Skin of body (tissue), 3 donors: ENCODE measurements at places on chromosomes 5 and 9. TPM values are rescaled to one million over a fixed set of nuclear protein-coding genes. Genes with fewer than 3 reads are reported as not detected.
A peak's percentile ranks its signal among the peaks of the same experiment; 100 is the strongest.

The BOD1 gene
- 47.4 TPM for total RNA-seq

The PDE4D gene
- total RNA-seq: 39.7 TPM

The CAPSL gene
- 0.20 TPM for total RNA-seq

The ADAMTS12 gene
- total RNA-seq: 26.8 TPM

The PRUNE2 gene
- total RNA-seq: 13.6 TPM

The ACSL6 gene
- total RNA-seq: 3.7 TPM

DNA sequence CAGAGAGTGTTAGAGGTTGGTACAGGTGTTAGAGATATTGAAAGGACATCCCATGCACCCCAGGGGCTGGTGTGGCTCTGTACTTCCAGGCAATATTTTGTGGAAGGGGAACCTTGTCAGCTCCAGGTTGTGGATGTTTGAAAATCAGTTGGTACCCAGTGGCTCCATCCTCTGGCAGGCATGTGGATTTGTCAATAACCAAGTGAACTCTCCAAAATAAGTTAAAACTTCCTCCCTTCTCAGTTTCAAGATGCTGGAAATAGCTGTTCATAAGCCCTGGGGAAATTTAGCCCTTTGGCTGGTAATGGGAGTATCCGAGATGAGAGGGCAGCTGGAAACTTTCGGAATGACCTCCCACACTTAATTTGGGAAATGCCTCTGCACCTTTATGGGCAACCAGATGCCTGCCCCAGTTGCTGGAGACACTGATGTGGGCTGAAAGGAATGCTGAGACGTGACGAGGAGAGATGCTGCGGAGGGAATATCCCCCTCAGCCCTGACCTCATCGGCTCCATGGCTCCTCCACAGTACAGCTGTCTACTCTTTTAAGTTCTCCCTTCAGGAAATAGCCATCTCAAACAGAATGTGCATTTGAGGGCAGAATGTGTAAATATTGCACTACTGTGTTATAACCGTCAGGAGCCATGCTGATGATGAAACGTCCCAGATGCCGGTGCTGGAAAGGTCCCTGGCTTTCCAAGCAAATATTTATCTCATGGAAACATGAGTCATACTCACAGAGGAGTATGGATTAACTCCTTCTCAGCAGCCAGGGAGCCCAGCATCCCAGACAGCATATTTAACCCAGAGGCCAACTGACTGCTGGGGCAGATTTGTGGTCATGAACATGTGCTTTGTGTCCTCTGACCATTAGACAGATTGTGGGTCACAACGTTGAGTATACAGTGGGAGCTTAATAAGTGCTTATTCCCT lies 29.5 kb downstream of the TGFBI start:
- peak; percentile 96 for DNase-seq

DNA sequence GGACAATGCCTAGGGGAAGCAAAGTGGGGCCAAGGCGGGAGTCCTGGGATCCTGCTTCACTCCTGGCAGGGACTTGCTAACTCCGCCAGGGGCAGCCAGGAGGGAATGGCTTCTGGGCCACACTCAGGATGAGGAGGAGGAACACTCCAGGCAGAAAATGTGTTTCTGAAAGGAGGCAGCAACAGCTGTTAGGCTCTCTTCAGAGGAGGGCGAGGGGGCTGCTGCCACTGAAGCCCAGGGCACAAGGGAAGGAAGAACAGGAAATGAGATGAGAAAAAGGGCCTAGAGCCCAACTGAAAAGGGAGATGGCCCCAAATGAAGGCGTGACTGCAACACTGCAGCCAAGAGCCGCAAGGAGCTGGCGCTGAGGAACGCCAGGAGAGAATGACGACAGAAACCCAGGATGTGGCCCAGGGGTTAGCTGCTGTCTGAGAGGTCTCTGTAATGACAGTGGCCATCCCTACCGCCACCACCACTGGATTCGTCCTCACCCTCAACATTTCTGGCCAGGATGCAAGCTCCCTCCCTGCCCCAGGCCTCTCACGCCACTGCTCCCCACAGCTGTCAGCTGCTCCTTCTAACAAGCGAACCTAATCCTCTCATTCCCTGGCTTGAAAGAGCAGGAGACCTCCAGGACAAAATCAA lies 15.8 kb downstream of the PSMB7 start:
- peak; percentile 59 for DNase-seq

DNA sequence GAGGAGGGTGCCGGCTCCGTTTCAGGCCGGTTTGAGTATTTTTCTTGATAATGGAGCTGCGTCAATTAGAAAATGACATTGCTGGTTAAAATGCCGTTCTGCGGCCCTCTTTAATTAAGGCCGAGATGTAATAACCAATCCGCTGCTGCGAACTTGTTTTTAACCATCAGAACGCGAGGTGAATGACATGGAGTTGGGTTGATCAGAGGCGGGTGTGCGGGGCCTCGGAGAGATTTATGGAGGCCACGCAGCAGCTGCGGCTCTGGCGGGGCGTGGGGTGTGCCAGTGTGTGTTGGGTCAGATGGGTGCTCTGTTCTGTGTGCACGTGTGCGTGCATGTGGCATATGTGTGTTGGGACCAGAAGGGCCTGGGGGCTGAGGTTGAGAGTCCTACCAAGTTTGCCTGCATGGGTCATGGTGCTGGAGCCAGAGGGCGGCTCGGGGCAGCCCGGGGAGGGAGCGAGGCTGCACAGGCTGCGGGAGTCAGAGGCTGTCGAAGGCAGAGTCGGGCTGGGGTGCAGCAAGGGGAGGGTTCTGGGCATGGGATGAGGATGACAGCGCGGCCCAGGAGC lies 25.4 kb downstream of the RXRA start:
- DNase-seq: no peak

GRCh38 chr9:97479496-97480159 lies 21.8 kb upstream of the TMOD1 start:
- no peak for DNase-seq

GRCh38 chr5:72618708-72619107 lies 111.5 kb upstream of the ZNF366 start:
- DNase-seq: no peak

DNA sequence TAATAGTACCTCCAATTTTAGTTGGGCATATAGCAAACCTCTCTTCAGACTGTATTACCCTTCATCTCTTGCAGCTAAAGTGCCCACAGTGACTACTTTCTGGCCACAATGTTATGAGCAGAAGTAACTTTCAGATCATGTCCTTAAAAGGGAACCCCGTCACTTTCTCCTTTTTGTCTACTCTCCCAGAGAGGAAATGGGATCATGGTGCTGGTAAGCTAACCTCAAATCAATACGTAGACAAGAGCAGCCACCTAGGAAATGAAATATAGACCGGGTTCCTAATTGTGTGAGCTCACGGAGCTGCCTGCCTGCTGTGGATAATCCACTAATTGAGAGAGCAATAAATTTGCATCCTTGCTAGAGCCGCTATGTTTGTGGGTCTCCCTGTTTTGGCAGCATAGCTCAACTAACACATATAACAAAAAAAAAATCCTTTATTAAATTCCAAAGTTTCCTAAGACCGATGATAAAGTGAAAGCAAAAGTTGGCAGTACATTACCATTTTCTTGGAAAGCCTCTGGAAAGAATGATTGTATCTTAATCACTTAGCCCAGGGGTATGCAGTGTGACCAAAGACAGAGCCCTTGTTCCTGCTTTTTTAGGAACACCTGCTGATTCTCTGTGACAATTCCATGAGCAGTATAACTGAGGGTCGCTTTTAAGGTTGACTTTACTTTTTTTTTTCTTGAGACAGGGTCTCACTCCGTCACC lies 5.6 kb upstream of the IL7R start:
- no peak for DNase-seq

GRCh38 chr5:166961028-166961427 lies 1330.4 kb upstream of the WWC1 start:
- DNase-seq: no peak

DNA sequence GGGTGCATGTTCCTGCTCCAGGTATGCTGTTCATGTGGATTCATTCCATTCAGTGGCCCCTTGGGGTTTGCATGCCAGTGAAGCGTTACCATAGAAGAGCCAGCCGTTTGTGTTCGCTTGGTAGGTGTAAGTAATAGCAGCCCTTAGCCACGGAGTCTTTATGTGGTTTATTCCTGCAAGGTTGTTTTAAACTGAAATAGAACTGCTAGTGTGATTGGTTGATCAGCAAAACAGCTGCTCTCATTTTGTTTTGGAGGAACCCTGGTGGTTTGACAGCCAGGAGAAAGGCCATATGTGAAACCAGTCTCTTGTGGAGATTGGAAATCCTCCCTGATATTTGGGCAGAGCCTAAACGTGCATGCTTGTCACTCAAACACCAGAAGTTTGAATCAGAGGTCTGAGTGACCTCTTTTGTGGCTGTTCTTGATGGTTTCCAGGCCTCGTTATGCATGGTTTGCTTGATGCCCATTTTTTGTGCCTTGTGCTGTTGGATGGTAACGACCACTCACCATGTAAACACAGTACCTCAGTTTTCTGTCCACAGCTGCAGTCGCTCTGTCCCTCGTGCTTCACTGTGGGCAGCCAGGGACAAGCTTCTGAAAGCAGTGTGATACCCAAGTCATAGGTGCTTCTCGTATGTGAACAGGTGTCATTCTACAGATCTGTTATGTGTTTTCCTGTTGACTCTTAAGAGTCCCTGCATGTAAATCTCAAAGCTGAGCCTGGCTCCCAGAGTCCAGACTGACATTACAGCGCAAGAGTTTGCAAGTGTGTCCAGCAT lies 58.3 kb upstream of the NXNL2 start:
- no peak for DNase-seq

DNA sequence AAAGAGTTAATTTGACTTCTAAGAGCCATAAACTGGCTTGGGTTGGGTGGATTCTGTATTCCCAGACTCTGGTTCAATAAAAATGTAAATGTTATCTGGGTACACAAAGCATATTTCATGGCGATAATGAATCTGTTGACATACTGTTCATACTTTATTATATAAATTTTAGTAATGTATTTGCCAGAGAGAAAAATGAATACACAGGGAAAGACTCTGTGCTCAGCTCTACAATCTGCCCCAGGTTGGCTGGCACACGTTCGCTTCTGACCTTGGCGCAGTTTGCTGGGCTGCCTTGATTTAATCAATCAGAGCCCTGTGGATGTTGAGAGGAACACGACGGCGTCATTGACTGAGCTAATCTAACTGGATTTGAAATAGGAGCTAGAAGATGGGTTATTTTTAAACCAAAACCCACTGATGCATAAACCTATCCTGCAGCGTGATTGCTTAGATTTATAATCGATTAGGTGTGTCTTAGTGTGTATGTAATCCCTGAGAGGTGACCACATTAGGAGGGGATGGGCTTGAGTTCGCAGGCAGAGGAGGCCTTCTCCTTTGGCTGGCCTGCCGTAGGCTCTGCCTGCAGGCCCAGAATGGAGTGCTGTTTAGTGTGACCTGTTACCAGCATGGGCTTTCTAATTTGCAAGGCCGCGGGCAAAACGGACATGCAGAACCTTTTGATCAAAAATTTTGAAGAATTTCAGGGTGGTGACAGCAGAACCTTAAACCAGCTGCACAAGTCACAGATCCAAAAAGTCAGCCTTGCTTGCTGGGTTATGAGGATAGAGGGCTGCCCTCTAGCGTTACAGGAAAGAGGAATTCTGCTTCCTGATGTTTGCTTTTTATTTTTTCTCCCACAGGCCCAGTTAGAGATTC lies 3.9 kb upstream of the ADCY2 start:
- peak; percentile 39 for DNase-seq

DNA sequence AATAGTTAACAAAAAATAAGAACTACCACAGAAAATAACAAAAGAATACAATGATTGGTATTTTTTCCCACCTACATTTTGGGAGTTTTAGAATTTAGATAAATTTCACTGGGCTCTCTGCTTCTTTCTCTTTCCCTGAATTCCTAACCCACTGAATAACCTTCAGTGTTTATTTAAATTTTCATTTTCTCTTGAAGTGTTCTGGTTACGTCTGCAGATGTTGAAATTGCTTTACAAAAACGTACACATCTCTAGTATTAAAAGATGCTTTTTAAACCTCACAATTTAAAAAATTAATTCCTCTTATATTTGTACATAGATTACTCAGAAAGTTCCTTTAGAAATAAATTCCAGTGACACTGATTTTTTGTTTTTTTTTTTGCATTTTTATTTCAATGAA lies 158.7 kb upstream of the TUT7 start:
- no peak for DNase-seq

- peak; percentile 46 for DNase-seq
Measured at GRCh38 chr5:111228520-111229220, 4.5 kb downstream of the CAMK4 start.

DNA sequence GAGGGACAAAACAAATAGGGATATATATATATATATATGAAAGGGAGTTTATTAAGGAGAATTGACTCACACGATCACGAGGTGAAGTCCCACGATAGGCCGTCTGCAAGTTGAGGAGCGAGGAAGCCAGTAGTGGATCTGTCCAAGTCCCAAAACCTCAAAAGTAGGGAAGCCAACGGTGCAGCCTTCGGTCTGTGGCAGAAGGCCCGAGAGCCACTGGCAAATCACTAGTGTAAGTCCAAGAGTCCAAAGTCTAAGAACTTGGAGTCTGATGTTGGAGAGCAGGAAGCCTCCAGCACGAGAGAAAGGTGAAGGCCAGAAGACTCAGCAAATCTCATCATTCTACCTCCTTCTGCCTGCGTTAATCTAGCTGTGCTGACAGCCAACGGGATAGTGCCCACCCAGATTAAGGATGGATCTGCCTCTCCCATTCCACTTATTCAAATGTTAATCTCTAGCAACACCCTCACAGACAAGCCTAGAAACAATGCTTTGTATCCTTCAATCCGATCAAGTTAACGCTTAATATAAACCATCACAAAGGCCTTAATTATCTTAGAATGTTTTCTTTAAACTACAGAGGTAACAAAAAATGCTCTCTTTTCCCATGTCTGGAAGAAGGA lies 23.8 kb upstream of the DAB2 start:
- no peak for DNase-seq

- DNase-seq: no peak
Measured at GRCh38 chr5:134784241-134784920, 25.8 kb downstream of the DDX46 start.

- no peak for DNase-seq
Measured at GRCh38 chr5:21181609-21182125, 1193.7 kb upstream of the CDH18 start.

DNA sequence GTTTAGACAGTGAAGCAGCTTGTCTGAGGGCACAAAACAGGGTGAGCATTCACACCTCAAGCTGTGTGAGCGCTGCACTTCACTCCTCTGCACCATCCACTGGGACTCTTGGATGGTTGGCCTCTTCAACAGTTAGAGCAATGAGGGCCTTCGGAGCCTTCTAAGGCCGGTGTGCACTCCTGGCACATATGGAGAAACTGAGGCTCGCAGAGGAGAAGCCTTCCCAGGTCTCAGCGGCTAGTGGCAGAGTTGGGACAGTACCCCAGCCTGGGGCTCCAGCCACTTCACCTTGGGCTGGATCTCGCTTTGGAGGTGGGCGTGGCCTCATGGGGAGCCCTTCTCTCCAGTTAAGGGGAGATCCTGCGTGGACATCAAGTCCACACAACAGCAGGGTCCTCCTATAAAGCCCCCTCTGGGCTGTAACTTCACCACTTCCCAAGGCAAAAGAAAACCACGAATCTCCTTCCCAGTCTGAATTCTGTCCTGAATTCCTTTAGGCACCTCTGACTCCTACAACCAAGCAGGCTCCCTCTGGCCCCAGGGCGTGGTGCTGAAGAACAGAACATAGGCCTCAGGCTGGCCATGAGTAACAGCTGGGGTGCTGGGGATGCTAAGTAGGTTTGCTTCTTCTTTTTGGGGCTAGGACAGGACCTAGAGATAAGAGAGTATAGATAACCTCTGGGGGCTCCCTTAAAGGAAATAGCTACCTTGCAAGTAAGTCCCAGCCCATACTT lies 30.5 kb upstream of the CSF1R start:
- DNase-seq: no peak

- no peak for DNase-seq
Measured at GRCh38 chr5:72390836-72391235, 70.7 kb downstream of the PTCD2 start.
